ENCODE measurements at places on chromosomes 4 and X.
A peak's percentile ranks its signal among the peaks of the same experiment; 100 is the strongest.

- DNase-seq = no peak
These were observed 53.7 kb downstream of the TAB3 start for GRCh38 chrX:30835373-30835772.

- DNase-seq = no peak
These were observed 3.3 kb upstream of the FAM9C start for GRCh38 chrX:13047759-13048158.

DNA sequence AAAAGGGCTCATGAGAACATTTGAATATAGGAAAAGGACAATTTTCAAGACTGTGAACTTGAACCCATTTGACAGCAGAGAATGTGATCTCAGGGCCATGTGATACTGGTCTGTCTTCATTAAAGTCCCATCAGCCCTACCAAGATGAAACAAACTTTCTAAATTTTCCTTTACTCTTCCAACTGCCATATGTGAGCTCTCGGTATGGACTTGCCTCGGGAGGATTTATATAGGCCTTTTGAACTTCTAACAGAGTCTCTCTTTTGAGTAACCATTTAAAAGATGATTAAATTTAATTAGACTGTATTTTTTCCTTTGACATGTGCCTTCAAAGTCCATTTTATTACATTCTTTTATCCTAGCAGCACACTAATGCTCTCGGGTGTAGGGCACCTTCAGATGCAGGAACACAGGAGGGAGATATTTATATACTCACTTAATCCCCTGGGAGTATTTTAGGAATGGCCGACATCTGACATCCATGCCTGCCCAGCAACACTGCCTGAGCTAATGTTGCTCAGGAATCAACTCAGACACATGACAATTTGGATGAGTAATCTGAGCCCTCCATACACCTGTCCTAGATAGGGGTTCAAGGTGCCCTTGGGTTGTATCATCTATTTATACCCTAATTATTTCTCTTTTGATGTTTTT, 155.0 kb downstream of the SLC7A11 start:
- DNase-seq = no peak

DNA sequence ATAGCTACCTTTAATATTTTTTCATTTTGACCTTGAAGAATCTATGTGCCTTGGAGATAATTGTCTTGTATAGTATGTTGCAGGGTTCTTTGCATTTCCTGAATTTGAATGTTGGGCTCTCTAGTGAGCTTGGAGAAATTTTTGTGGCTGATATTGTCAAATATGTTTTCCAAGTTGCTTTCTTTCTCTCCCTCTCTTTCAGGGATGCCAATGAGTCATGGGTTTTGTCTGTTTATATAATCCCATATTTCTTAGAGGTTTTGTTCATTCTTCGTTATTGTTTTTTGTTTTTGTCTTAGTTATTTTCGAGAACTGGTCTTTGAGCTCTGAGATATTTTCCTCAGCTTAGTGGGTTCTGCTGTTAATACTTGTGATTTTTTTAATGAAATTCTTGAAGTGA, 20.7 kb downstream of the RAB40AL start:
- DNase-seq = no peak

DNA sequence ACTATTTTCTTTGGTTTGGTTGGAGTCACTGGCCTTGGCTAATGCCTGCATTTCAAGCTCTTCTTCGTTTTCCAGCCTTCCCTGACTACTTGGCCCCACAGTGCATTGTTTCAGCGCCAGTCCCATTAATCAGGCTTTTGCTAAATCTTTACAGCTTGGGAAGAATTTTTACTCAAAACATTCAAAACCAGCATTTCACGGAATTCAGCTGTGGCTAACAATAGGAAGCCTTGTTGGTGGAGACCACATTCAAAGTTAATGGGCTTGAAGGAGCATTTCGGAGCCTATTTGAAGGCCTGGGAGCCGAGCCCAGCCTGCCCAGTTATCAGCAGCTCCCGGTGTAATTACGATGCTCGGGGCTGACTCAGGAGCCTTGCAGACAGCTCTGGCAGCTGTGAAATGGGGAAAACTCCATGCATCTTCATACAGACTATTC, 30.8 kb upstream of the VCX2 start:
- DNase-seq = peak; percentile 1

DNA sequence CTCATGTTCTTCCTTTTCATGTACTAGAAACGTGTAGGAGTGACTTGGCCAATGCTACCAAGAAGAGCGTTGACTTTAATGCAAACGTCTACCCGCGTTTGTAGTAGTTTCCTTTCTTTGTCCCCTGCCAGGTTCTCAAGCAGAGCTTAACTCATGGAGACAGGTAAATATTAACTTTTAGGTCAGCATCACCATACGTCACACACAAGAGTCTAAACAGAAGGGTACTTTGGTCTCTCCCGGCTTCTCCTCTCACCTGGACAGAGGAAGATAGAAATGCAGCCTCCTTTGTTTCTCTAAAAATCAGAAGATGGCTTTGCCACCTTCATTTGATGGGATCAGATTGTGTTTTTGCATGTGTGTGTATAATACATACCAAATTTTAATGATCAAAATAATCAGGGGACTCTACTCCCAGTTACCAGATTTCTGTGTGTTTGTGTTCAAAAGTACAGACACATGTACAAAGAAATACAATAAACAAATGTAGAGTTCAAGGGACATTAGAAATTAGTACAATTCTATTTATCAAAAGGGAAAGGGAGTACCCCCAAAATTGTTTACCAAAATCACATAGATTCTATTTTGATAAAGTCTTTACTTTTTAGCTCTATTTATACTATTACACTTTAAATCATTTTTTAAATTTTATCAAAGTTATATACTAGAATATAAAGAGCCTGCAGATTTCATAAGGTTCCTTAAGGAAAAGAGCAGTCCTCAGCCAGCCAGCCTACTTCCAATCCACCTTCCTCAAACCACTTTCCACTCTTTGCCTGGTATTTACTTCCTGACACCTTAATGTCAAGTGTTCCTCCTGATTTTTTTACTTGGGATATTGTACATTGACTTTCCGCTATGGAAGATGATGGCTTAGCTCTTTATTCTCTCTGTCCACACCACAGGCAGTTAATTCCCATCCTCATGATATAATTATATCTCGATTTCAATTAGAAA, 195.5 kb downstream of the RELL1 start:
- no peak for DNase-seq

DNA sequence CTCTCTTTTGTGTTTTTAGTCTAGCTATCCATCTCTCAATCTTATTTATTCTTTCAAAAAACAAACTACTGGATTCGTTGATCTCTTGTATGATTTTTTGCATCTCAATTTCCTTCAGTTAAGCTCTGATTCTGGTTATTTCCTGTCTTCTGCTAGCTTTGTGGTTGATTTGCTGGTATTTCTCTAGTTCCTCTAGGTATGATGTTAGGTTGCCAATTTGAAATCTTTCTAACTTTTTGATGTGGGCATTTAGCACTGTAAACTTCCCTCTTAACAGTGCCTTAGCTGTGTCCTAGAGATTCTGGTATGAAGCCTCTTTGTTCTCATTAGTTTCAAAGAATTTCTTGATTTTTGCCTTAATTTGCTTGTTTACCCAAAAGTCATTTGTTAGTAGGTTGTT, 15.2 kb upstream of the NEXMIF start:
- DNase-seq = no peak

GRCh38 chr4:26204911-26205370, 115.9 kb upstream of the RBPJ start:
- DNase-seq = no peak

GRCh38 chr4:165096776-165097175, 15.9 kb downstream of the TMEM192 start:
- DNase-seq = peak; percentile 37

DNA sequence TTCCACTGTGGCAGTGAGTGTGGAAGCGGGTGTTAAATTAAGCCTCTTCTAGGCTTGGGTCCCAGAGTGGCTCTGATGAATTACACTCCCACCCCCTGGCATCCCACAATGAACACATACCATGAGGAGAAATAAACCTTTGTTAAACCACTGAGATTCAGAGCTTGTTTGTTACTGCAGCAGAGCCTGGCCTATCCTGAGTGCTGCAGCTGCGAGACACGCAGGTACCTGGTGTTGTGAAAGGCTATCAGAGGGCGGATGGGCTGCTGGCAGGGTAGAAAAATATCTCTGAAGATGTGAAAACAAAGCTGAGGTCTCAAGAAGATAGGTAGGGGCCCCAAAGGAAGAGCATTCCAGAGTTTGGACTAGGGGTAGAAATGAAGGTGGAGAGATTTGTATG, 138.4 kb upstream of the STX18 start:
- no peak for DNase-seq

GRCh38 chr4:4284827-4285618, 4.9 kb downstream of the LYAR start:
- DNase-seq = no peak

DNA sequence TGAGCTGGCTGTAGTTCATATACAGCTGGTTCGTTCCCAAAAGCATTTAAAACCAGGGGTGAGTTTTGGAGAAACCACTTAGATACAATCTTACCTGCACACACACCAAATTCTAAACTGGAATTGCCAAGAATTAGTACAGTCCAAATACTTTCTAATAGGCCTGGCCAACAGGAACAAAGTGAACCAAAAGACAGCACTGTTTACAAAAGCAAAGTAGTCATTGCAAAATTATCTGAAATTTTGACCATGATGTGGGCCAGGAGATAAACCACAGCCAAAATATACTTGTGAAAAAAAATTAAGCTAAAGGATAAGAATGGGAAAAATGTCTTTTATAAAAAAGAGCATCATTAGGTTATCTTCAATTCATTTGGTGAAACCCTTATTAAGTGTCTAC, 37.9 kb upstream of the NAP1L5 start:
- DNase-seq = no peak

- DNase-seq = no peak
These were observed 12.3 kb upstream of the ADRA2C start for GRCh38 chr4:3753726-3754412.

DNA sequence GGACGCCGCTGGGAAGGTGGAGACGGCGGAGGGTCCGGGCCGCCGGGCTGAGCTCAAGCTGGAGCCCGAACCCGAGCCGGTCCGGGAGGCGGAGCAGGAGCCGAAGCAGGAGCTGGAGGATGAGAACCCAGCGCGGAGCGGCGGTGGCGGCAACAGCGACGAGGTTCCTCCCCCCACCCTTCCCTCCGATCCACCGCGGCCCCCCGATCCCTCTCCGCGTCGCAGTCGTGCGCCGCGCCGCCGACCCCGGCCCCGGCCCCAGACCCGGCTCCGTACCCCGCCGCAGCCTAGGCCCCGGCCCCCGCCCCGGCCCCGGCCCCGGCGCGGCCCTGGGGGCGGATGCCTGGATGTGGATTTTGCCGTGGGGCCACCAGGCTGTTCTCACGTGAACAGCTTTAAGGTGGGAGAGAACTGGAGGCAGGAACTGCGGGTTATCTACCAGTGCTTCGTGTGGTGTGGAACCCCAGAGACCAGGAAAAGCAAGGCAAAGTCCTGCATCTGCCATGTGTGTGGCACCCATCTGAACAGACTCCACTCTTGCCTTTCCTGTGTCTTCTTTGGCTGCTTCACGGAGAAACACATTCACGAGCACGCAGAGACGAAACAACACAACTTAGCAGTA, 483 bp downstream of the USP27X start:
- DNase-seq = no peak

- DNase-seq = no peak
These were observed 105.9 kb upstream of the HPGD start for GRCh38 chr4:174628191-174628590.

DNA sequence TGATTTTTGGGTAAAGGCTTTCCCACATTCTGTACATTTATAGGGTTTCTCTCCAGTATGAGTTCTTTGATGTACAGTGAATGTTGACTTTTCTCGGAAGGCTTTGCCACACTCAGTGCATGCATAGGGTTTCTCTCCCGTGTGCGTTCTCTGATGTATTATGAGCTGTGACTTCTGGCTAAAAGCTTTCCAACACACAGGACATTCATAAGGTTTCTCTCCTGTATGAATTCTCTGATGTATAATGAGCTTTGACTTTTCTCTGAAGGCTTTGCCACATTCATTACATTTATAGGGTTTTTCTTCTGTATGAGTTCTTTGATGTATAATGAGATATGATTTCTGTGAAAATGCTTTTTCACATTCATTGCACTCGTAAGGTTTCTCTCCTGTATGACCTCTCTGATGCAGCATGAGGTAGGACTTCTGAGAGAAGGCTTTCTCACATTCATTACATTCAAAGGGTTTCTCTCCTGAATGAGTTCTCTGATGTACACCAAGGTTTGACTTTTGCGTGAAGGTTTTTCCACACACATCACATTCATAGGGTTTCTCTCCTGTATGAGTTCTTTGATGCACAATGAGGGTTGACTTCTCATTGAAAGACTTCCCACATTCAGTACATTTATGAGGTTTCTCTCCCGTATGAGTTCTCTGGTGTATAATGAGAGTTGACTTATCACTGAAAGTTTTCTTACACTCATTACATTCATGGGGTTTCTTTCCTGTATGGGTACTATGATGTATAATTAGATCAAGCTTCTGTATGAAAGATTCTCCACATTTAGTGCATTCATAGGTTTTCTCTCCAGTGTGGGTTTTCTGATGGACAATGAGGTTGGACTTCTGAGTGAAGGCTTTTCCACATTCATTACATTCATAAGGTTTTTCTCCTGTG, 27.3 kb downstream of the ZNF182 start:
- DNase-seq = no peak

- no peak for DNase-seq
These were observed 3.3 kb downstream of the SH3TC1 start for GRCh38 chr4:8202108-8203051.

GRCh38 chr4:164935363-164935762, 42.1 kb downstream of the TRIM61 start:
- no peak for DNase-seq

DNA sequence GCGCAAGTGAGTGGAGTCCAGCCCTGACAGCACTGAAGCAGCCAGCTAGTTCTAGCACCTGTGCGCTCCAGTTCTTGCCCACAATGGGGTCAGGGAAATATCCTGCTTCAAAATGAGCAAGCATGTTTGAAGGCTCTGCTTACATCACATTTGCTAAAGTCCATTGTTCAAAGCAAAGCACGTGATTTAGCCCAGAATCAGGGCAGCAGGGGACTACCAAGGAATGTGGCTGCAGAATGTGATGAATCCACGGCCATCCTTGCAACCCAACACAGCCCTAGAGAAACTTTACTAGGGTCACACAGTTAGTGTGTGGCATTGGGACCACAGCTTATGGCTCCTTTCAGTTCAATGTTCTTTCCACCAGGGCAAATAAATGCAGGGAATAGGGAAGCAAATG, 47.3 kb upstream of the SMIM31 start:
- DNase-seq = no peak

DNA sequence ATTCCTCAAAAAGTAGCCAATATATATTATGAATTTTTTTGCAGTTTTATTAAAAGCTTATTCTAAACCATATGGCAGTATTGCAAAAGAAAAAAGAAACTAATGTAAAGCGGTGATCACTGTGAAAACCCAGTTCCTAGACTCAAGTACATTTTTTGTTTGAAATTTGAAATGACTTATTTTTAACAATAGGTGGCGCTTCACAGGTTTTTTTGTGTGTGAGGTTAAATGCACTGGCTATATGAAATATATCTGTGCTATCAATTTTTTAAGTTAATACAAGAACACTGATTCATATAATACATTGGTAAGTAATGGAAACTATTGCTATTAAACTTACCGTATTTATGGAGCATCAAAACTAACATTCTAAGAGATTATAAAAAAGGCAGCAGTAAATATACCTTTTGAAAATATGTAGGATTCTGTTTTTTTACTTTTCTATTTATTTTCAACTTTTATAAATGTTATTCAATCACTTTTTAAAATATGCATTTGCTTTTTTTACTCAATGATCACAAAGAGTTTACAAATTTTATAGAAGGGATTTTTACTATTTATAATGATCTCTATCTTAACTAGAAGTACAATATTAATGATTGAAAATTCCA, 5.6 kb upstream of the SPRY1 start:
- no peak for DNase-seq

- DNase-seq = no peak
These were observed 48.4 kb upstream of the SPANXN2 start for GRCh38 chrX:143768976-143769375.

Measured in hippocampal formation (tissue), 2 donors.